AG04450 (cell line): ENCODE measurements at places on chromosomes 12 and 14.

DNA sequence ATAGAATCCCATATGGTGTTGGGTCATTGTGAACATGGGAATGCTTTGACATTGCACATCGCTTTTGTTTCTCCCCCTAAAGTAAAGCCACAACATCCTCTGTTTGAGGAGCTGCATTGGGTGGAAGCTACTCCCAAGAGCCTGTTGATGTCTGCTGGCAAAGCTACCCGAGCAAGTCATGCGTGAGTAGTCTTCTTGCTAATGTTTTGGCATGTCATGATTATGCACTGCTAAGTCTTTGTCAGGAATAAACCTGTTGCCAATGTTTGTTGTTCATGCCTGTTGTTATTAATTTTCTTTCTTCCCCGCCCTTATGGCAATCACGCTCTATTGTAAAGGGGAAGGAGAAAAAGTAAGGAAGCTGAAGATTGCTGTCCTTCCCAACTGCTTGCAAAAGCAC is 97.3 kb downstream of the EXOC5 start:
- DNase-seq = no peak

DNA sequence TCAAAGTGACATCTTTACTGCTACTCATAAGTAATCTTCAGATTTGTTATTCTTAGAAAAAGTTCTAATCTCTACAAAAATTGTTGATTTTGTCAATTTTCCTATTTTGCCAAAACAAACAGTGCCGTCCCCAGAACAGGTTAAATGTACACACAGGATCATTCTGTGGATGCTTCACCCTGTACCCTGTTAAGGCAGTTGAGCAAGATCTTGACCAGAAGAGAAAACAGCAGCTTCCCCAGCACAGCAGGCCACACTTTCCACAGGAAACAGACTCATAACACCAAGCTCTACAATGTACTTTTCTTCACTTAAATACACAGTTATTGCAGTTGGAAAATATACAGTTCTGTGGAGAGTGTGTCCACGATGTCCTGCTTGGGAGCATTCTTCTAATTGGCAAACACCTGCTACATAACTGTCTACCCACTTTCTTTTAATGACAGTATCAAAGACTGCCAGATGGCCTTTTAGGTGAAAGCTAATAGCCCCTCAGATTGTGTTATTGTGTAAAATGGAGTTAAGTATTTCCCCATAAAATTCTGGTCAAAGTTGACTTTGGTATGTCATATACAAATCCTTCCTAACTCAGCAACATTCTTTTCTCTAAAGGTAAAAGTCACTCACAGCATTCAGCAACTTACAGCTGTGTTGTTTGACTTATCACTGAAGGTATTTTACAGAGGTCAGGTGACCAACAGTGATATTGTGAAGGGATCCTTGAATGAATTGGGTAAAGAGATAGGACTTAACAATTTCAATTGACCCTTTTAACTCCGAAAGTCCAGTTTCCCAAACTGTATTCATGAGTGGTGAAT is 77.0 kb downstream of the SEC23A start:
- no peak for DNase-seq

GRCh38 chr14:70748422-70748821 is 60.9 kb downstream of the MAP3K9 start:
- DNase-seq = no peak

DNA sequence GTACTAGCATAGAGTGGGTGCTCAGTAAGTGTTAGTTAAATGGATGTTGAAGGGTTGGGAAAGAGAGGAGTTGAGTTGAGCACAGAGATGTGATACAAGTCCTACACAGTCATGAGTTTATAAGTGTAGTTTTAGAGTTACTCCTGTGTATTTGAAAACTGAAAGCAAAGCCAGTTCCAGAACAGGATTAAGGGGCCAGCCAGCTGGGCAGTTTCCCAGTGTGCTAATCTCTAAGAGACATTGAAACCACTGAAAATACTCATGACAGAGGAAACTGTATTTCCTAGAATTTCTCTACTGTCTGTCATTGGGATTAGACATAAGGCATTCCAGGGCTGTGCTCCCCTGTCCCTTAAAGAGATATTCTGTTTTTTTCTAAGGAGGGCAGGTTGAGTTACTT is 101.0 kb downstream of the DERA start:
- no peak for DNase-seq

- no peak for DNase-seq
Measured at GRCh38 chr14:100468557-100468956, 118.7 kb downstream of the BEGAIN start.
